ENCODE measurements at places on chromosomes 11 and 22.
A peak's percentile ranks its signal among the peaks of the same experiment; 100 is the strongest.

- no peak for DNase-seq
Measured at GRCh38 chr11:76850130-76850529, 10.6 kb upstream of the ACER3 start.

DNA sequence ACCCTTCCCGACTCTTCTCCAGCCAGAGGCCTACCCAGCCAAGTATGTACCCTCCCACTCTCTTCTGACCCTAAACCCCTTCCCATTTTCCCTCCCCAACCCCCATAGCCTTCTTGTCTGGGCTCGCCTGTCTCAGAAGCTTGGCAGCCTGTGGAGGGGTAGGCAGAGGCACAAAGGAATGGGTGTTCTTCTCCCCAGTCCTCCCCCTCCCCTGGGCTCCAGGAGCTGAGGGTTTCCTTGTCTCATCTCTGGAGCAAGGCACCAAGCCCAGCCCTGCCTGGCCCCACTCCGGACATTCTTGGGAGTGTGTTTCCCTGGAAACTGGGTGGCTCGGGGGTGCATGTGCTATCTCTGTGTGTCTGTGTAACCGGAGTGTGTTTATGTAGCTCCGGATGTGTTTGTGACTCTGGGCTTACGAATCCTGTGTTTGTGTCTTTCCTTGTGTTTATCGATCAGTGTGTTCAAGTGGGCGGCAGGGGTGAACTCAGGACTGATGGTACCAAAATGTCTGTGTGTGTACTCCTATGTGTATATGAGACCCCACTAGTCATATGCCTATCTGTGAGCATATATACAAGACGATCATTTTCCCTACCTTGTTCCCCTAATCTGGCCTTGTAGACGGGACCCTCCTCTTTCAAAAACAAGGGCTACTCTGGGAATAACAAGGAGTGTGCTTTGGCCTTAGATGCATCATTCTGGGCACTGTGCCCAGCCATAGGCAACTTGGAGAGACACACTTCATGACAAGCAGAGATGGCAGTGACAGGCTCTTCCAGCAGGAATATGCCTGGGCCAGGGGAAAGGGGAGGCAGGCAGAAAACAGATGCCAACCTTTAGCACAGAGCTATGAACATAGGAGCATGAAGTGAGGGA lies 10.9 kb downstream of the PHLDB1 start:
- DNase-seq = peak; percentile 55

DNA sequence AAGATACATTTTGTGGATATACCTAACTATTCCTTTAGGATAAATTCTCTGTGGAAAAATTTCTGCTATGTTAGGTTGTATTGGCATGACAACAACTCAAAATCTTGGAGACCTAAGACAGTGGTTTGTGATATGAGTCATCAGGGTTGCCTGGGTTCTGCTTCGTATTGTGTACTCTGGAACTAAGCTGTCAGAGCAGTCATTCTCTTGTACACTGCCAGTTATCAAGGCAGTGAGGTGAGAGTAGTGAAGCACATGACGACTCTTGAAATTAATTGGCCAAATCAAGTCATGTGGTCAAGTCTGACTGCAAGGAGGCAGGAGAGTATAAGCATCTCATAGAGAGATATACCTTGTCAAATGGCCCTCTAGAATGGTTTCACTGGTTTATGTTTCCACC lies 104.4 kb downstream of the FANCF start:
- DNase-seq = no peak

GRCh38 chr22:22425356-22425755 lies 83.2 kb downstream of the ZNF280B start:
- no peak for DNase-seq

DNA sequence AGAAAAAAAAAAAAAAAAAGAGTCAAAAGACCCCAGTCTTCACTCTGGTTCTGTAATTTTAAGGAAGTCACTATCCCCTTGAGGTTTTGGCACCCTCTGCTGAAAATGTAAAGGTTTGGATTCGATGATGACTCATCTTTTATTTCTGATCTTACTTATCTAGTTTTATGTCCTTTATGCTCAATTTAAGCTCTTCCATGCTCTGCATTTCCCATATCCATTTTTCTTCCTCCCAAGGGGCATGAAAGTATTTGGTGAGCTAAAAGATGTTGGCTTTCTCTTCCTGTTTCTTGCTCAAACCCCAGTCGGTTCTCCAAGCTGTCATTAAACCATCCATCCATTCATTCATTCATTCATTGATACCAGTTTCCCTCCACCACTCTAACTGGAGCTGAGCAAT lies 61.0 kb upstream of the CDON start:
- DNase-seq = no peak

DNA sequence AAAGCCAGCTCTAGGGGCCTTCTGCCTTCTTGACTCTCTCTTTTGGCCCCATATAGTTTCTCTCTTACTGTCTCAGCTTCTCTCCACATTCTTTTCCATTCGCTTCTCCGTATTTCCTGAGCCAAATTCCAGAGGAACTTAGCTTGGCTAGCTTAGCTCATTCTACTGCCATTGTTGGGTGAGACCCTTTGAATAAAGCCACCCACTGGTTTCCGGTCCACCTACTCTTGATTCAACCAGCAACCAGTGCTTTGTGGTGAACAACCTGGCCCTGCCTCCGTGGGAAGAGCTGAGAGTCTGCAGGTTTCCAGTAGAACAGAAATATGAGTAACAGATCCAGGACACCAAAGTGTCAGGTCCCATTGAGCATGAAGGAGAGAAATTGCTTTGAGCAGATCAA lies 81.3 kb upstream of the ARHGAP20 start:
- no peak for DNase-seq

- DNase-seq = no peak
Measured at GRCh38 chr11:13160346-13160745, 117.2 kb upstream of the BMAL1 start.

DNA sequence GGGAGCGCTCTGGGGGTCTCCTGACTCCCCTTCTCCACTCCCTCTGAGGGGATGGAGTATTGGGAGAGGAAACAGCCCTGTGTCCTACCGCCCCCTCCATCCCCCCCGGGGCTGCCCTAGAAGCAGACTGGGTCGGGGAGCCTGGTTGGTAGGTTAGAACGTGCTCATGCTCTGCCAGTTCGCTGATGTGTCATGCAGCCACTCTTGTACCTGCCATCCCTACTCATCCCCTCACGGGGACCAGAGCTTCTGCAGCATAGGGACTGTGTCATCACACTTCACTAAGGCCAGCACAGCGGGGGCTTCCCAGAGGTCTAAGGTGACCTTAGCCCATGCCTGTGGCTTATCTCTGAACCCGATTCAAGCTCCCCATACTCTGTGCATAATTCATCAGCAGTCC lies 4.7 kb downstream of the KCNJ1 start:
- DNase-seq = no peak

GRCh38 chr11:122676638-122677037 lies 21.1 kb downstream of the UBASH3B start:
- DNase-seq = no peak

GRCh38 chr11:73308961-73309919 lies 1.2 kb downstream of the ARHGEF17 start:
- peak; percentile 82 for DNase-seq

- DNase-seq = no peak
Measured at GRCh38 chr11:27699242-27699925, 871 bp downstream of the BDNF start.

Data from colonic mucosa (tissue), 4 donors.